ENCODE measurements at places on chromosomes 11 and 22. TPM values are rescaled to one million over a fixed set of nuclear protein-coding genes. Genes with fewer than 3 reads are reported as not detected.

HEPN1 gene
- not detected for total RNA-seq

PKNOX2 gene
- 0.63 TPM for total RNA-seq

SCGB1D2 gene
- not detected for total RNA-seq

ALDH3B2 gene
- not detected for total RNA-seq

PANX2 gene
- 10.6 TPM for total RNA-seq

RBMXL2 gene
- total RNA-seq: not detected

MOB2 gene
- 12.6 TPM for total RNA-seq

GALNT18 gene
- total RNA-seq: 5.7 TPM

KLHDC7B gene
- 0.05 TPM for total RNA-seq

E2F8 gene
- total RNA-seq: 0.08 TPM

MIOX gene
- total RNA-seq: not detected

SLC22A25 gene
- total RNA-seq: 33.5 TPM

DNA sequence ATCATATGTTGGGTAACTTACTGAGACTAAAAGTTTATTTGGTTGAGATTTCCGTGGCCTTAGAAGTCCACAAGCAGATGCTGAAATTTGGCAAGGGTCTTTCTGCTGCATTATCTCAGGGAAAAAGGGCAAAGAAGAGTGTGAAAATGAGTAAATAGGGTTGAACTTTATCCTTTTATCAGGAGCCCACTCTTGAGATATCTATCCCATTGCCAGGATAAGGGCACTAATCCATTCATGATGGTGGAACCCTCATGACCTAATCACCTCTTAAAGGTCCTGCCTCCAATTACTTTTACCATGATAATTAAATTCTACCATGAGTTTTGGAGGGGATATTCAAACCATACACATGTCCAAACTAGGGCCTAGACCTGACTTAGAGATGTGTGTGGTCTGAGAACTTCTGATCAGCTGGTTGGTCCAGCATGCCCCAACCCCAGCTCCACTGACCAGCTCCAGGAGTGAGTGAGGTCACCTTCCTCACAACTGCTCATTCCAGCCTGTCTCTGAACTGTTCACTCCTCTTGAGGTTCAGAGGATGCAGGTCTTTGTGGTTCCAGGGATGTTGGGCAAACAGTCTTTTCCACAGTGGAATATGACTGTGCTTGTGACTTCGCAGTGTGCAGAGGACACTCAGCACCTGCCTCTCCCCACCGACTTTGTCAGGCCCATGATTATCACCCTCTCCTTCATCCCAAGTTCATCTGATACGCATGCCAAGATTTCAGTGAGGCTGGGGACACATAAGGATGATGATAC, 130.1 kb upstream of the TOP3B start:
- no peak for DNase-seq

- no peak for DNase-seq
Measured at GRCh38 chr11:2672553-2673249, 27.1 kb downstream of the KCNQ1OT1 start.

GRCh38 chr11:27212248-27212780, 150.7 kb downstream of the CCDC34 start:
- DNase-seq: no peak

DNA sequence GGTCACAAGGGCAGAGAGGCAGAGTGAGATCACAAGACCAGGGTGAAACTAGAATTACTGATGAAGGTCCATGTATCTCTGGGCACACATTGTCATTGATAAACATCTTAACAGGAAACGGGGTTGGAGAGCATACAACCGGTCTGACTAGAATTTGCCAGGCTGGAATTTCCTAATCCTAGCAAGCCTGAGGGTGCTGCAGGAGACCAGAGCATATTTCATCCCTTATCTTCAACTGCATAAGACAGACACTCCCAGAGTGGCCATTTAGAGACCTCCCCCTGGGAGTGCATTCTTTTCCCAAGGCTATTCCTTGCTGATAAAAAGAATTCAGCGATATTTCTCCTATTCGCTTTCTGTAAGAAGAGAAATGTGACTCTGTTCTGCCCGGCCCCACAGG, 84.6 kb upstream of the IZUMO1R start:
- DNase-seq: no peak

GRCh38 chr11:58433638-58434203, 5.8 kb upstream of the OR5B2 start:
- DNase-seq: no peak

DNA sequence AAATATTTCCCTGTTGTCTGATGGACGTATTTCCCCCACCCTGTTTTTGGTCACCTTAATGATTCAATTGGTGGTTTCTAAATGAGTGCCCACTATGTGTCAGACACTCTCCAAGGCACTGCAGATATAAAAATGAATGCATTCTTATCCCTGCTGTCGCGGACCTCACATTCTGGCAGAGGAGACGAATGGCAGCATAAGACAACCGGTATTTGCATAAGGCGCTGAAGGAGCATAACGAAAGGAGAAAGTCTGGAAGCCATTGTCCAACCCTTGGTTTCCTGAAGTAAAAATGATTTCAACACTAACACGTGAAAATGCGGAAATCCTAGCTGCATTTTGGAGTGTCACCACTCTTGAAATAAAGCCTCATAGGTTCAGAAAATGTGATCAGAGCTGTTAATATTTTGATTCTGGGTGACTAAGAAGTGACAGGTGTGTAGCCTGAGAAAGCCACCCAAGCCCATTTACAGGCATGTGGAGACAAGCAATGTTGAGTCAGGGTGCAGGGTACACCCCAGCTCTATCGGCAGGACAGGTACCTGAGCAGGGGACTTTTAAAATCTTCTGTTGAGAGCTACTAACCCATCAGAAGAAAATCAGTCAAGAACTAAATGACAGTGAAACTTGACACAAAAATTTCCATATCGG, 10.1 kb upstream of the GAB2 start:
- no peak for DNase-seq

DNA sequence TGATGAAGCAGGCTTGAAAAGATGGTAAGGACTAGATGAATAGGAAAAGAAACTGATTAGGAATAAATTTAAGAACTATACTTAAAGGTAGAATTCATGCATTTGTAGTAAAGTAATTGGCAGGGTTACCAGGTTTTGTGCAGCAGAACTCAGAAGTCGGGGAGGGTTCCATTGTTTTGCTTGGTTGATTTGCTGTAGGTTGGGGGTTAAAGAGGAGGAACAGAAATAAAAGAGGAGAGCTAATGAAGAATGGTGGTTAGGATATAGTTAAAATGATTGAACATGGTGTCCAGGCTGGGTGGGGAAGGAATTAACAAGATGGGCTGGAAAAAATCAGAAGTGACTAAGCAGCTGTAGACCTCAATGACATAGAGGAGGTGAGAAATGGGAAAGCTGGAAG, 5.5 kb upstream of the SPON1 start:
- no peak for DNase-seq

Data from left lobe of liver (tissue), 2 donors.